Natural killer cell (primary cell): ENCODE measurements at places on chromosomes 12 and 14.
A peak's percentile ranks its signal among the peaks of the same experiment; 100 is the strongest.

- DNase-seq: peak; percentile 91
Measured at GRCh38 chr12:2877047-2877952, at the start of the genes FOXM1 and RHNO1. Gene FOXM1 (minus strand): TSS chr12:2877174. CDS start chr12:2874478, 2,696 bp downstream. Gene RHNO1 (plus strand): TSS chr12:2877223. CDS start chr12:2885367, 8,144 bp downstream.

DNA sequence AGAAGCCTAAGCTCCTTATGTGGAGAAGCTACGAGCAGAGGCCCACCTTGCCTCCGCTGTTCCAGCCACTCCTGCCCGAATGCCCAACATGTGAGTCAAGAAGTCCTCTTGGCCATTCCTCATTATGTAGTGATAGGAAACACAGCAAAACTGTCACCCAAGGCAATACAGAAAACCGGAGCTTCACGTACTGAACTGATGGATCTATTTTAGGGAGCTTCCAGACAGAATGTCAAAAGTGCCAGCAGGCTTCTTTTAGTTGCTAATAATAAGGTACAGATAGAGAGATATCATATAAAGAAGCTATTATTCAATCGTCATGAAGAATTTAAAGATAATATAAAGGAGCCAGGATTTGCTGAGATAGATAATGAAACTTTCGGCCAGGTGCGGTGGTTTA lies 91.6 kb upstream of the SYT10 start:
- DNase-seq: no peak

DNA sequence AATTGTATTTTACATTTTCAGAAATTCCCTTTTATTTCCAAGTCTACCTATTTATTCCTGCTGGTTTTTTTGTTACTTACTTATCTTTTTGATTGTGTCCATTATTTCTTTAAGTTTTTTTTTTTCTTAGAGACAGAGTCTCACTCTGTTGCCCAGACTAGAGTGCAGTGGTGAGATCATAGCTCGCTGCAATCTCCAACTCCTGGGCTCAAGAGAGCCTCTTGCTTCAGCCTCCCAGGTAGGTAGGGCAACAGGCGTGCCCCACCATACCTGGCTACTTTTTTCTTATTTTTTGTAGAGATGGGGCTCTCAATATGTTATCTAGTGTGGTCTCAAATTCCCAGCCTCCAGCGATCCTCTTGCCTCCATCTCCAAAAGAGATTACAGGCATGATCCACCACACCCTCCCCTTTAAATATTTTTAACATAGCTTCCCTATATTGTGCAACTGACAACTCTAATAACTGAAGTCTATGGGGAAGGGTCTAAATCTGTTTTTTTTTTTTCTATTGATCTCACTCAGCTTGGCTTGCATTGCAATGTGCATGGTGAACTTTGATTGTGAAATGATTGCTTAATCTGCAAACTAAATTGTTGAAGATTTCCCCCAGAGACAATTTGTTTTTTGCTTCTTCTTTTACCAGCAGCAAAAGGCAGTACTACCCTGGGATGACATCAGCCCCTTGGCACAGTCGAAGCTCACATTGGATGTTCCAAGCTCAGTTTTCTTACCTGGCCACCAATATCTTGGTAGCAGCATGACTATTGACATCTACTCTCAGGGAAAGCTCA lies 25.7 kb upstream of the COCH start:
- DNase-seq: no peak

DNA sequence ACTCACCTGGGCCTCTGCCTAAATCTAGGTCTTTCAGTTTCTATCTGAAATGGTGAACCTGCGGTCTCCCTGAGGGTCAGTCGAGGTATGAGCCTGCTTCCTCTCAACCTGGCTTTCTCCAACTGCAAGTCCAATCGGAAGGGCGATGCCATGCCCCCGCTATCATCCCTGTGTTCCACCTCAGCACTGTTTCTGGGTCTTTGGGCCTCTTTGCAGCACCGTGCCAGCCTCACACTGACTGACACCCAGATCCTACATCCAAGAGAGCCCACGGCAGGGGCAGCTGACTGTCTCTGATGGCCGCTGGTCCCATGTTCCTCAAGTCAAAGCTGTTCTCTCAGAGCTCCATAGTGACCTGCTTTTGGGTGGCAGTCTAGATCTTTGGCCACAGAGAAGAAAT lies 120.7 kb downstream of the PAPOLA start:
- DNase-seq: no peak

- DNase-seq: no peak
Measured at GRCh38 chr12:4045786-4046494, 172.7 kb upstream of the PARP11 start.

- no peak for DNase-seq
Measured at GRCh38 chr14:54177641-54178621, 218.9 kb upstream of the CDKN3 start.

- DNase-seq: no peak
Measured at GRCh38 chr14:45633220-45633984, 380.4 kb upstream of the MIS18BP1 start.

DNA sequence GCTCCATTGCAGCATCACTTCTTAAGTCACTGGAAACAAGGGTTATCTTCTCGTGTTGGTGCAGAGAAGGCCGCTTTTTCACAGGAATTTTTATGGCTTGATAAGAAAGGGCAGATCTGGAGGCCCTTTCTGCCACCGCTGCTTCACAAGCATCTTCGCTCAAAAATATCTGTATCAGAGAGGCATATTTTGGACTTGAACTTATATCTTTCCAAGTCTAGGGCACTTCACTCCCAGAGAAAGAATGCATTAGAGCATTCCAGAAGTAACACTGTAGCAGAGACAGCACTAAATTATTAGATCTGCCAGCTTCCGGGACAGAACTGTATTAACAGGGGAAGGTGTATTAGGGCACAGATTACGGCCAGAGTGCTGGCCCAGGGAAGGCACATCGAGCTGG lies 151.7 kb upstream of the AMIGO2 start:
- DNase-seq: no peak

DNA sequence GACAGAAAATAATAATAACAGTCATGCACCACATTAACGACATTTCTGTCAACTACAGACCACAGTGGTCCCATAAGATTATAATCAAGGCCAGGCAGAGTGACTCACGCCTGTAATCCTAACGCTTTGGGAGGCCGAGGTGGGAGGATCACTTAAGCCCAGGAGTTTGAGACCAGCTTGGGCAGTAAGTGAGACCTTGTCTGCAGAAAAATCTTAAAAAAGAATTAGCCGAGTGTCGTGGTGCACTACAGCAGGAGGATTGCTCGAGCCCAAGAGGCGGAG lies 8.6 kb downstream of the NAB2 start:
- DNase-seq: no peak

- no peak for DNase-seq
Measured at GRCh38 chr14:50999726-51000125, 55.4 kb upstream of the PYGL start.

- no peak for DNase-seq
Measured at GRCh38 chr12:39161465-39162085, 256.2 kb upstream of the CPNE8 start.

- DNase-seq: no peak
Measured at GRCh38 chr12:53523131-53523530, 15.8 kb upstream of the NPFF start.

GRCh38 chr12:115255257-115255656 lies 571.3 kb upstream of the TBX3 start:
- no peak for DNase-seq

DNA sequence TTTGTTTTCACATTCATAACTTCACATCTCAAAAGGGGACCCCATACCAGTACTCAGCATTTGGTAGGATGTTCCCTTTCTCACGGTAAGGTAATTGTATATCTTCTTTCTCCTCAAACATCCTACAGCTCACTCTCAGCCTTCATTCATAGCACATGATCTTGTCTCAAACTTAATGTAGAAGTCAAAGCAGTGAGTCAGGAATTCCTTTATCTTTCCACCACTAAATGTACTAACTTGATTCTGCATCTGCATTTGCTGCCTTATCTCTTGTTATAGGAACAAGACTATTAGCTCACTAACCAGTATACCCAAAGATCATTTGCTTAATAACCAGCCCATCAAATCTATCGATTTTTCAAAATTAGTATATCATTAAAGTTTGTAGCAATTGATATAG lies 22.9 kb downstream of the CPSF2 start:
- DNase-seq: no peak

- DNase-seq: no peak
Measured at GRCh38 chr12:90851800-90852718, 102.9 kb downstream of the CCER1 start.

- DNase-seq: no peak
Measured at GRCh38 chr12:57086493-57087009, 2.4 kb upstream of the NAB2 start.
